ENCODE measurements at places on chromosomes 2 and 18. TPM values are rescaled to one million over a fixed set of nuclear protein-coding genes. Genes with fewer than 3 reads are reported as not detected.
A peak's percentile ranks its signal among the peaks of the same experiment; 100 is the strongest.

The AMER3 gene
- total RNA-seq, result not detected

- H3K4me3 ChIP-seq, result no peak overlapping the region
- H3K4me1 ChIP-seq, result no peaks in the 10 kb centered on the region
- no peaks in the 10 kb centered on the region for H3K27me3 ChIP-seq
- DNase-seq, result no peak
- H3K36me3 ChIP-seq, result no peaks in the 10 kb centered on the region
- no peak overlapping the region for H3K27ac ChIP-seq
Observed at GRCh38 chr2:4404363-4404762, 701.0 kb downstream of the DCDC2C start.

The ERICH2 gene
- not detected for total RNA-seq

The UGT1A10 gene
- not detected for total RNA-seq

GRCh38 chr2:173762221-173762620 lies 203.0 kb downstream of the SP3 start:
- H3K27ac ChIP-seq, result no peak overlapping the region
- no peaks in the 10 kb centered on the region for H3K36me3 ChIP-seq
- no peak for DNase-seq
- no peaks in the 10 kb centered on the region for H3K27me3 ChIP-seq

The TXNDC2 gene
- total RNA-seq, result not detected

The ITM2C gene
- total RNA-seq, result 7.4 TPM

- no peak for DNase-seq
- H3K4me3 ChIP-seq, result no peak overlapping the region
- peaks cover 27% of the 10 kb centered on the region for H3K36me3 ChIP-seq
- H3K27ac ChIP-seq, result no peak overlapping the region
- no peaks in the 10 kb centered on the region for H3K4me1 ChIP-seq
Observed at GRCh38 chr2:171056307-171056706, 104.4 kb downstream of the TLK1 start.

DNA sequence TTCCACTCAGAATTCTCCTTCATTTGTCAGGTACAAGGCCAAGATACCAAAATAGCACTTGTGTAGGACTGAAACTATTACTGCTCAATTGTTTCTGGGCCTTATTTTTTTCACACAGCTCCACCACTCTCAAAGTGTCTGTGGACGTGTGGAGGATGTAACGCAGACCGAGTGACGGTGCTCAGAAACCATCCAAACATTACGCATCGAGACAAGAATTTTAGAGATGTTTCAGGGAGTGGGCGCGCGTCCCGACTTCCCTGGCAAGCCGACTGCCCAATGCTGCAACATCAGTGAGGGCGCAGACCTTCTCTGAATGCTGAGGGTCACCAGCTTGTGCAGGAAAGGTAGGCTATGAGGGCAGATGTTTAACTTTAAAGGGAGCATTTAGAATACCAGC lies 108.4 kb downstream of the GATA6 start:
- no peak for DNase-seq
- H3K27me3 ChIP-seq, result no peaks in the 10 kb centered on the region
- no peaks in the 10 kb centered on the region for H3K36me3 ChIP-seq
- H3K27ac ChIP-seq, result no peak overlapping the region

The AP1S3 gene
- total RNA-seq, result 2.1 TPM

GRCh38 chr2:222241128-222241870 lies 57.5 kb downstream of the PAX3 start:
- H3K27ac ChIP-seq, result no peak overlapping the region
- H3K4me1 ChIP-seq, result no peaks in the 10 kb centered on the region
- H3K27me3 ChIP-seq, result no peaks in the 10 kb centered on the region
- no peaks in the 10 kb centered on the region for H3K36me3 ChIP-seq
- no peak for DNase-seq

GRCh38 chr2:231925303-231926179 lies 655 bp downstream of the NPPC start:
- H3K27me3 ChIP-seq, result no peaks in the 10 kb centered on the region
- H3K4me1 ChIP-seq, result peaks cover 4% of the 10 kb centered on the region
- no peaks in the 10 kb centered on the region for H3K36me3 ChIP-seq
- DNase-seq, result peak; percentile 72

The ROCK1 gene
- total RNA-seq, result 97.5 TPM

The C2orf68 gene
- total RNA-seq, result 46.2 TPM

- no peaks in the 10 kb centered on the region for H3K36me3 ChIP-seq
- no peak overlapping the region for H3K27ac ChIP-seq
- no peak for DNase-seq
- H3K4me1 ChIP-seq, result no peaks in the 10 kb centered on the region
- H3K27me3 ChIP-seq, result no peaks in the 10 kb centered on the region
Observed at GRCh38 chr18:6389005-6389404, 25.7 kb downstream of the L3MBTL4 start.

DNA sequence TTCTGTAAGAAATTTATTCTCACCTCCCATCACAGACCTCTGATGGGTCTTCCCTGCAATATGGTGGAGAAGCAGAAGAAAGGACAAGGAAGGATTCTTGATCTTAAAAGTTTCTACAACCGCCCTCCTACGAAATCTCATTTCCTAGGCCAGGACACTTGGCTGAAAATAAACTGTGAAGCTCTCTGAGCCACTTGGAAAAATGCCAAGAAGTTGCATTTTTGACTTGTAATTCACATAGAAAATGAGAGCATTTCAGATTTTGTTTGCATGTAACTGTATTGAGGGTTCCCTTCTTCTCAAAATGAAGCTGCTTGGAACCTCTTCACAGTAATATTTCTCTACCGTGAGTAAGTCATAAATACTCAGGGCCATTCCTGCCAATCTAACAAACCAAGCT lies 458.3 kb upstream of the SLC14A2 start:
- H3K27me3 ChIP-seq, result no peaks in the 10 kb centered on the region
- no peak overlapping the region for H3K27ac ChIP-seq
- no peaks in the 10 kb centered on the region for H3K36me3 ChIP-seq
- no peak for DNase-seq
